ENCODE measurements at places on chromosomes 7 and 10.
A peak's percentile ranks its signal among the peaks of the same experiment; 100 is the strongest.

DNA sequence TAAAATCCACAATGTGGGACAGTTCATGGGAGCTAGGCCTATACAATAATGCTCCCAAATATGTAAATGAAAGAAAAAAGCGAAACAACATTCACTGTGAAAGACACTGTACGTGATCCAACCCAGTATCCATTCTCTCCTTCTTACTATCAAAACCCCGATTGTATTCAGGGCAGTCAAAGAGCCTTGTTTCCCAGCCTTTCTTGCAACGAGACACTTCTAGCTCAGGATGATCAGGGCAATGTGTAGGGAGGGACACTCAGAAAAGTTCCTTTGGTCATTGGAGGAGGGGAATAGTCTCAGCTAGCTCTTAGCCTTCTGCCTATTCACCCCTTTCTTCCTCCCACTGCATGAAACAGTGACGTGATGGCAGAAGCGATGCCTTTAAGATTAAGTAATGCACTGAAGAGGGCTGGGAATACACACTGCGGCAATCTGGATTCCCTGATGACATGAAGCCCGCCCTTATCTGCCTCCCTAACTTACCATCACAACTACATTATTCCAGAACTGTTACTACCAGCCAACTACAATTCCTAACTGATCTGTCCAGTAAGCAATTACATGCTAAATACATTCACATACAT is 27.3 kb downstream of the UBE2H start:
- DNase-seq, result no peak

DNA sequence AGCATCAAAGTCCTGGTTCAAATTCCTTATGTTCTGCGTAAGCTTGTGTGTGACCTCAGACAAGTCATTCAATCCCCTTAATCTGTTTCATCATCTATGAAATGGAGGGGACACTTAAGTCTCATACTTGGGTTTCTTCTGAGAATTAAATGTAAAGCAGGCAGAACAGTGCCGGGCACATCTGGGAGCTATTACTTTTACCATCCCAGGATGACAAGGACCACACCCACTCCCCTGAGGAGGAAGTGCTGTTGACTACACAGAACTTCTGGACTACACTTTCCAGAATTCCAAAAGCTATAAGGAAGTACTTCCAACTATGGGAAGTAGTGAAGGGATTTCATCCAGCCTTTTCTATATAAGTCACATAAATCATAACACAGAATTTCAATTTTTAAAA is 294.9 kb downstream of the IPMK start:
- no peak for DNase-seq

GRCh38 chr7:149020483-149020882 is 7.8 kb downstream of the PDIA4 start:
- no peak for DNase-seq

DNA sequence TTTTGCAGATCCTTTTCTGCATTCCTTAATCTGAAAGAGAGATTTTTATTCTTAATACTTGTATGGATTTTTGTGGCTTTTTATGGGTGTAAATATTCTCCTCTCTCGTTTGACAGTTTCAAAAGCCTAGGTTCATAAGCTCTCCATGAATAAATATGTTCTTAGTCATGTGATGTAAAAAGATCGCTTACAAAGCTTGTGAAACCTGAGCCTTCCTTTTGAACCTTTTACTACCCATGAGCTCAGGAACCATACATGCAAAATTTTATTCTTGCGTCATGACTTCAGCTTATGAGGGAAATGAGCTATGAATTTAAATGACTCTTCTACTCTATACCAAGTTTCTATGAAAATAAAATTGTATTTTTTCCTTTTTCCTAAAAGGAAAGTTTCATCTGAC is 98.7 kb downstream of the POLL start:
- DNase-seq, result peak; percentile 21

GRCh38 chr10:48800007-48800675 is 115.5 kb downstream of the WDFY4 start:
- no peak for DNase-seq

Measured in RWPE1 (cell line).